Forelimb muscle (tissue), 1 donor: ENCODE measurements at places on chromosomes 4 and X. TPM values are rescaled to one million over a fixed set of nuclear protein-coding genes. Genes with fewer than 3 reads are reported as not detected.

GRCh38 chrX:75038925-75039324, 113.7 kb upstream of the NEXMIF start:
- DNase-seq = no peak

CCDC160 gene
- 0.24 TPM for polyA plus RNA-seq

GRCh38 chrX:11304829-11305228, 11.6 kb downstream of the AMELX start:
- DNase-seq = no peak

MAGED4 gene
- polyA plus RNA-seq = 29.4 TPM

DNA sequence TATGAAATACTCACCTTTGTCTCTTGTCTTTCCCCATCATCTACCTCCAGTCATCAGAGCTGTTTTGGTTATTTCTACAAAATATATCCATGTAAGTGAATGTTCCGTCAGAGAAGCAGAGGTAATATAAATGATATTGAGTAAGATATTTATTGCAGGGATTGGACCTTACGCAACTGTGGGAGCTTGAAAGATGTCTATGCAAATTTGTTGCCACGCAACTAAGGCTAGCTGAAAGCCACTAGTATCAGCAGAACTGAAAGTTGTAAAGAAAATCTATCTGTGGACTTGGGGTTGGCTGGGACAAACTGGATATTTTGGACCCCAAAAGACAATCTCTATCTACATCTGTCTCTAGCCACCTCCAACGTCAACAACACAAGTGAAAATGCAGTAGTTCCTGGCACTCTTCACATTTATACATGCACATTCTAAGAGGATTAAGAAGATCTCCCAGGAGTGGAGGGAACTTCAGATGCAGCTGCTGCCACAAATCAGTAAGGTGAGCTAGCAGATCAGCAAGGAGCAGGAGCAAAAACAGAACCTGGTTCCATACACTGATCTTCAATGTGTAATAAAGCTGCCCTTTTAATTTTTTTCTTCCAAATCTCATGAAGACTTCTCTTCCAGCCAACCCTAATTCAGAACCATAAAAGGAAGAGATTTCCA, 8.5 kb upstream of the CCSER1 start:
- no peak for DNase-seq

C1GALT1C1 gene
- 12.7 TPM for polyA plus RNA-seq

- no peak for DNase-seq
Measured at GRCh38 chr4:84151574-84151973, 347.5 kb downstream of the NKX6-1 start.

UCHL1 gene
- polyA plus RNA-seq = 17.6 TPM
